ENCODE measurements at places on chromosomes 11 and 22.
A peak's percentile ranks its signal among the peaks of the same experiment; 100 is the strongest.

- DNase-seq = no peak
Measured at GRCh38 chr22:48483764-48484528, 1343.7 kb downstream of the BRD1 start.

DNA sequence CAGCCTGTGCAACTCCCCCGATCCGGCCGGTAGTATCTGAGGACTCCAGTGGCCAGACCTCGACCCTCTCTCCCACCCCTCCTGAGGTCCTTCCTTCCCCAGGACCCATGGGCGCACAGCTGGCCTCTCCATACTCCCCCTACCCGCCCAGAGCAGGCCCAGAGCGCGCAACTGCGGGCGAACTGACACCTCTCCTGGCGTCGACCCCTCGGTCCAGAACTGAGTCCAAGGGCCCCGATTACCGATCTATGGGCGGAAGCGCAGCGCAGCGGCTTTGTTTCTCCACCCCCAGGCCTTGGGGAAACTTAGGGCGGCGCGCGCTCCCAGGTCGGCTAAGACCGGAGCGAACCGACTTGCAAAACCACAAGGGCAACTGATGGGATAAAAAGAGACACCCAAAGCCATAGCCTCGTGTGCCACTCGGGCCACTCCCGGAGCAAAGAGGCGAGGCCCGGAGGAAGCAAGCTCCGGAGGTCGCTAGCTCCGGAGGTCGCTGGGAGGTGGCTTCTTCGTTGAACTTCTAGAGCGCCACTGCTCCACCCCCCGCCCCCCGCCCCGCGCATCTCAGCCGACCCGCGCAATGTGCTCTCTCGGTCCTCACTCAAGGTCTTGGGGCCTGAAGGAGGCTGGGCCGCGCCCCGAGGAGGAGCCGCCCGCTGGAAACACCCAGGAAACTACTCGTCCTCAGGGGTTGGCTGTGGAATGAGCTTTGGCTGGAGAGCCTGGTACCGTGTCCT, 9.8 kb upstream of the ALX4 start:
- no peak for DNase-seq

GRCh38 chr11:32916361-32916760, 23.8 kb downstream of the QSER1 start:
- no peak for DNase-seq

DNA sequence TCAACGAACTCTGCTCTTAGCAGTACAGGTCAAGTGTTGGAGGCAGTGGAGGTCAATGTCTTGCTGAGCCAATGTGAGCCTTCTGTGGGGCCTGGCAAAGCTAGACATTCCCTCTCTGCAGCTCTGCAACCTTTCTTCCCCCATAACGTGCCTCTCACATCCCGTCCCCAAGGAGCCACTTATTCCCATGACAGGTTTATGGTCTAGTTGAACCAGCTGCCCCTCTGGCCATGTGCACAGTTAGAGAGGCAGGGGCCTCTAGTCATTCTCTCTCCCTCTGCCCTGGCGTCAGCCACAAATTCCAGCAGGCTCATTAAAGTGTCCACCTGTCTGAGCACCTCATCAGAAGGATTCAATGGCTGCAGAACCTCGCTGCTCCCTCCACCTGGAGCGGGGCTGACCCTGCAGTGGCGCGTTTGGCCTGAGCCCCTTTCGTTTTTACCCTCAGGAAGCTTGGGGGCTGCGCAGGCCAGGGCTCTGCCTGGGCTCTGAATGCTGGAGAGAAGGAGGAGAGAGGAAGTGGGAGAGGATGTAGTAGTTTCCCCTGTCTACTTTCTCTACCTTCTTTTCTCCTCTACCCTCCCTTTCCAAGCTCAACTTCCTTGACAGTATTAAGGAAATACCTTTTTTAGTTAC, 302.1 kb upstream of the B3GAT1 start:
- no peak for DNase-seq

- no peak for DNase-seq
Measured at GRCh38 chr11:5234381-5234834, at the start of gene HBD. Gene HBD (minus strand): TSS chr11:5234483. CDS start chr11:5234433, 50 bp downstream.

GRCh38 chr11:111395081-111395480, 16.0 kb upstream of the POU2AF1 start:
- no peak for DNase-seq

GRCh38 chr22:23685205-23685784, 5.5 kb upstream of the RGL4 start:
- peak; percentile 4 for DNase-seq

DNA sequence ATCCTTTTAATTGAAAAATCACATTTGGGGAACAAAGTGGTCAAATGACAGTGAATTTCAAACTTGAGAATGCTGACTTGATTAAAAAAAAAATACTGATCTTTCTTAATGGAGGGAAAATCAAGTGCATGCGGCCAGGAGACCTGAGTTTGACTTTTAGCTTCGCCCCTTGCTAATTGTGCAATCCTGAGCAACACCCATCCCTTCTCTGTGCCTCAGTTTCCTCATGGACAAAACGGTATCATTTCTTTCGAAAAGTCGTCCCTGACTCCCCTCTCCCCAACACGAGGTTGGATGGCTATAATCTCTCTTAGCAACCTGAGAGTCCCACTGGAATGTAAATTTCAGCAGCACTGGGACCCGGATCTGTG, 959 bp upstream of the FJX1 start:
- no peak for DNase-seq

GRCh38 chr11:126357055-126357962, 1.8 kb downstream of the ST3GAL4 start:
- DNase-seq = no peak

GRCh38 chr11:9834291-9834690, 170.4 kb downstream of the SWAP70 start:
- DNase-seq = no peak

DNA sequence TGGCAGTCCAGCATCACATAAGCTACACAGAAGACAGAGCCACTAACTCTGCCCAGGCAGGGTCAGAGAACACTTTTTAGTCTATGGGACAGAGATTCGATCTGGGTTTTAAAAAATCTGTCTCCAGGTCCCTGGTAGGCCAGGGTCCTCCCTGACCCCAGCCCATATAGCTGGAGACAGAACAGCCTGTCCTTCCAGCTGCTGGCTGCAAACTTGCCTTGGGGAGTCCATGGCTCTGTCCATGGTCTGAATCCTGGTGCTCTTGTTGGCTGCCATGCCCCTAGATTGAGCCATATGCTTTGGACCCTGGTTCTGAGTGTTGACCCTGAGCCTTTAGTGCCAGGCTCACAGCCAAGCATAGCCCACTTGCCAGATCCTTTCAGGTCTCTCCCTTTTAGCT, 13.3 kb upstream of the LIPT2 start:
- DNase-seq = no peak

DNA sequence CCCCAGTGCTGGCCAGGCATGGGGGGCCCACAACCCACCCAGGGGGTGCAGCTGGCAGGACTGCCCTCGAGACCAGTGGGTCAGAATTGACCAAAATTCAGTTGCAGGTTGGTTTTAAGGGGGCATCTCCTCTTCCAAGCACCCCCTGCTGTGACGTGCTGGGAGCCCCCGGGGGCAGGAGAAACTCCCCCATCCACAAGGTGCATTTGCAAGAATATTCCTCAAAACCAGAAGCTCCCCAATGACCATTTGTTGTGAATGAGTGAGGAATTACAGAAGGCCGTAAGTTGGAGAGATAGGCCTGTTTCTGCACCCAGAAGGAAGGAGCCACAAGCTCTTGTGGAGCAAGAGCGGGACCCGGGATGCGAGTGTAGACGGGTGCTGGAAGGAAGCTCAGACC, 414.5 kb downstream of the BRD1 start:
- no peak for DNase-seq

DNA sequence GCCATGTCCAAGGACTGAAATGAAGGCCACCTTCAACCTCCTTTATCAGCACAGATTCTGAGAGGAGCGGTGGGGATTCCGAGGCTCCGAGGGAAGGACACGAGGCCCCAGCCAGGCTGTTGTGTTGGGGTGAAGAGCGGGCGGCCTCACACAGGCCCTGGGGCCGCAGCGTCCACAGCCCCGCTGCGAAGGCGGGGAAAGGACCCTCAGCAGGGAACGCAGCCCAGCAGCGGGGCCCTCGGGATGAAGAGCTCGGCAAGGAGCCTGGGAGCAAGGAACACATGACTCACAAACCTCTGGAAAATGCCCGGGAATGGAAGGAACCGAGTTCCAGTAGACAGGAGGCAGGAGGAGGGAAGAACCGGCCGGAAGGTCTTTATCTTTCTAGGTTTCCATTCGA, 227.2 kb downstream of the BRD1 start:
- no peak for DNase-seq

- DNase-seq = no peak
Measured at GRCh38 chr22:45977551-45978274, 751 bp upstream of the WNT7B start.

DNA sequence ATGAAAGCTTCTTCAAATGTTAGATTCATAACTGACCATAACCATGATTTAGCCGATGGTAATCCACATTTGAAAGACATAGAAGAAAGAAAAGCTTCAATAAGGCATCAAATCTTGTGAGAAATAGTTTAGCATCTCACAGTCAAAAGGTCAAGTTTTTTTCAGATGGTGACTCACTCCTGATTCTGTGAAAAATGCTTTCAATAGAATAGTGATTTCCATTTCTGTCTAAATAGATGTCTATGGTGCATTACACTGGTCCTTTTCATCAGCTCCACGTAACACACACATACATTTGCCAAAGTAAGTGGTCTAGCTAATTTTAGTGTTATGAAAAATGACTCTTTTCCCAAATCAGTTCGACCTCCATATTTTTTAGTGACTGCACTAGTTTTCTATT, 139.2 kb downstream of the LRRC4C start:
- DNase-seq = no peak

DNA sequence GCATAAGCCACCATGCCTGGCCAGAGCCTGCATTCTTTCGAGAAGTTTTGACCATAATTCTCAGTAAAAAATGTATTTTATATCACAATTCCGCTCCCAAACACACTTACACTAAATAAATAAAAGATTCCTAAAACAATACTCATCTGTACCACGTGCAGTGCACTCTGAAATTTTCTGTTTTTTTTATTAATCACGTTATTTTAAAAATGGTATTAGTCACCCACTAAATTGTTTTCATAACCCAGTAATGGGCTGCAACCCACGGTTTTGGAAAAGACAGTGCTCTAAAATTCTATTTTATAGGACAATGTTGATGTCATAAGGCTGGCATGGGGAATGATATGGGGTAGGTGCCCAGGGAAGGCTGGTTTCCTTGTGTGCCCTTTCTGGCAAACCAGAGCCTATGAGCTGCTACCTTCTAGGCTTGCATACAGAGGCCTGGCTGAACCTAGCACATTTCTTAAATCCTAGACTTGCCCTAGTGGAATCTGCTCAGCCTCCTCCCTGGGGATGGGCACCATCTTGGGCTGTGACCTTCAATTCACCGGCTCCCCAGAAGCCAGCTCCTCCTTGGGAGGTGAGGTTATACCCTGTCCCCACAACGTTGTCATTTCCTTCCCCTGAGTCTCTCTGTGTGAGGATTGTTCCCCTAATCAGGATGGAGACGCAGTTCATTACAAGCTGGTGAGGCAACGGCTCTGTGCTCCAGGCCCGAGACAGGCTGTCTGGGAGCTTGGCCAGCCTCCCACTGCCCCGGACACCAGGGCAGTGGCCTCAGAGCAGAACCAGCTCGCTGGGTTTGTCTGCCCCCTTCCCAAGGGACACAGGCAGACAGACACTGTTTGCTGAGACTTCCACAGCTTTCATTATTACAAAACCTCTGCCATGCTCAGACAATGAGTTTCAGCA, 116.5 kb upstream of the NAV2 start:
- DNase-seq = peak; percentile 88

GRCh38 chr11:67397536-67397935, 4.1 kb downstream of the PPP1CA start:
- DNase-seq = no peak

GRCh38 chr22:50208939-50209892, 8.4 kb downstream of the SELENOO start:
- no peak for DNase-seq

DNA sequence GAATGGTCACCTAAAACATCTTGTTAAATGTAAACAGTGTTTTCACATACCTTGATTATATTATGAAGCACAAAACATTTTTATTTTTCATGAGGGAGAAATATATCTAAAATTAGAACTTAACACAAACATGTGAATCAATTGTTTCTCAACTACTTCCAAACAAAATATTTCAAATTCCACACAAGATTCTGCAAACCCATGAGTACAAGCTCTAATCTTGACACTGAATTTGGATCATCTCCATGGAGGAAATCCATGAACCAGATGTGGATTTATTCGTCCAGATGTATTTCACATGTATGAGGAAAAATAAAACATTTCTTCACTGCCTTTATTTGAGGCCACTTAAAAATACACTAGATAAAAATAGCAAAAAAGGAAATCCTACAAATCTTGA, 184.2 kb downstream of the SBF2 start:
- peak; percentile 80 for DNase-seq

DNA sequence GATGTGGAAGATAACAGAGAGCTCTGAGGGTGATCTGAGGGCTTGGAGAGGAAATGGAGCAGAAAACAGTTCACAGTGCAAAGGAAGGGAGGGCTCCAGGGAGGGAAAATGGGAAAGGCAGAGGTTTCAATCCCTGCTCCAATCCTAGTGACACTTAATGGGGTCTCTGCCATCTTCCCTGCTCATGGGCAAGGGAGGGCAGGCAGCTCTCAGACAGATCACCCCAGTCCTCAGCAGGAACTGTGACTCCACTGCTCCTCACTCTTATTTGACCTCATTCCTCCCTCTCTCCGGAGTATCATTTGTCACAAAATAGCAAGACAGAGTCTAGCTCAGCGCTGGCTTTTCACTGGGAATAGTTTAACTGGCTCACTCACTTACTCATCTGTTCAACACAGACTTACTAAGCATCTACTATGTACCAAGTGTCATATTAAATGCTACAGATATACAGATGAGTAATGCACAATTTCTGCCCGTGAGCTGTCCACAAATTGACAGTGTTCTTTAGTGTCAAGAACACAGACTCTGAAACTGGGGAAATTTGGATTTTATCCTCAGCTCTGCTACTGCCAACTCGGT, 817.4 kb downstream of the OPCML start:
- DNase-seq = peak; percentile 9

GRCh38 chr11:134580610-134580975, 168.6 kb upstream of the B3GAT1 start:
- DNase-seq = no peak
